ENCODE measurements at places on chromosomes 2 and 18.

DNA sequence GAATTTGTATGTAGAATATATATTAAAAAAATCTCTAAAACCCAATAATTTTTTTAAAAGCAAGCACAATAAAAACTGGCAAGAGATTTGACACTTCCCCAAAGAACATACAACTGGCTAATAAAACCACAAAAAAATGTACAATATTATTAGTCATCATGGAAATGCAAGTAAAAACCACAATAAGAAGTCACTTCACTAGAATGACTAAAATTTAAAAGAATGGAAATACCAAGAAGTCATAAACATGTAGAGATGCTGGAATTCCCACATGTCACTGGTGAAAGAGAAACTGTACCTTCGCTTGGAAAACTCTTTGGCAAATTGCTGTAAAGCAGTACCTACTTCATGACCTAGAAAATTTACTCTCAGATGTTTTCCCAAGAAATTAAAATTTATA, 43.4 kb upstream of the KYNU start:
- DNase-seq, result no peak

GRCh38 chr2:65025453-65026123, 30.6 kb upstream of the CEP68 start:
- DNase-seq, result no peak

GRCh38 chr18:267688-268552, at the start of gene THOC1:
Gene THOC1, minus strand, starts transcription at chr18:268047. Its CDS starts 28 bp downstream, at chr18:268019.
- peak; percentile 87 for DNase-seq

GRCh38 chr2:241886840-241887447, 17.4 kb downstream of the RTP5 start:
- no peak for DNase-seq

DNA sequence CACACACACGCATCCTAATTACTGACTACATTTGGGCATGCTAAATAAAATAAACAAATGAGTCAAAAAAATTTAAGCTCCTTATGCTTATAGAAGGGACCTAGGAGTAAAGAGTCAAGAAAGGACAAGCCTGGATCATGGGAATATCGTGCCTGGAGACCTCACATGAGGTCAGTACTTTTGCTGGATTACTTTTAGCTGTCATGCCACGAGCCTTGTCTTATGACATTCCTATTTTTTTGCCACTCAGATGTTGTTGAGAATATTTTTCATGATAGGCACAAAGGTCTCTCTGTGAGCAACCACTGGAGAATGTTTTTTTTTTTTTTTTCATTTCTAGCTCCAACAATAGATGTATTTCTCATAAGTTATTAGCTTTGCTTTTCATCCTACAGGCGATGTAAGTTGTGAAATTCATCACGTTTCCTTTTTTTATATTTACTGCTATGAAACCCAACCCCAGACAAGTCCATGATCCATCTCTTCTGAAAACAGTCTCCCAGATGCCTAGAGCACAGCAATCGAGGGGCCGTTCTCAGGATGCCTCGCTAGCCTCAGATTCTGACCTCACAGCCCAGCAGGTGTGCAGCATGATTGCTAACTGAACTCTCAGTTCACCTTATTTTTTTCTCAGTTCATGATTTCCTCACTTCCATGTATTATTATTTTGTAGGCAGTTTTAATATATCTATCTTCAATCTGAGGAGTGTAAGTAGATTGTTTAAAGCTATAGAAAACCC, 464.5 kb downstream of the IRS1 start:
- no peak for DNase-seq

All from NCI-H510A treated with DMSO at 0.1 percent for 48 hours (cell line).